ENCODE measurements at places on chromosomes 11 and 22.

- no peak for DNase-seq
Observed at GRCh38 chr22:26536056-26536761, 23.9 kb upstream of the TFIP11 start.

GRCh38 chr22:40056559-40056958 lies 61.8 kb downstream of the FAM83F start:
- DNase-seq, result no peak

DNA sequence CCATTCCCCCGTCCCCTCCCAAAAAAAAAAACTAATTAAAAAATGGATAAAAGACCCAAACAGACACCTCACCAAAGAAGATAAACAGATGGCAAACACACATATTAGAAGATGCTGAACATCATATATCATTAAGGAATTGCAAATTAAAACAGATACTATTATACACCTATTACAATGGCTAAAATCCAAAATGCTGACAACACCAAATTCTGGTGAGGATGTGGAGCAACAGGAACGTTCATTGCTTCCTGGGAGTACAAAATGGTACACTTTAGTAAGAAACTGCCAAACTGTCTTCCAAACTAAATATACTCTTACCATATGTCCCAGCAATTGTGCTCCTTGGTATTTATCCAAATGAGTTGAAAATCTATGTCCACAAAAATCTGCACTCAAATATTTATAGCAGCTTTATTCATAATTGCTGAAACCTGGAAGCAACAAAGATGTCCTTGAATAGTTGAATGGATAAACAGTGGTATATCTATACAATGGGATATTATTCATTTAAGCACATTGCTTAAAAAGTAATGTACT lies 19.9 kb downstream of the NAGA start:
- no peak for DNase-seq

GRCh38 chr22:17245341-17245740 lies 26.1 kb upstream of the ADA2 start:
- DNase-seq, result no peak

DNA sequence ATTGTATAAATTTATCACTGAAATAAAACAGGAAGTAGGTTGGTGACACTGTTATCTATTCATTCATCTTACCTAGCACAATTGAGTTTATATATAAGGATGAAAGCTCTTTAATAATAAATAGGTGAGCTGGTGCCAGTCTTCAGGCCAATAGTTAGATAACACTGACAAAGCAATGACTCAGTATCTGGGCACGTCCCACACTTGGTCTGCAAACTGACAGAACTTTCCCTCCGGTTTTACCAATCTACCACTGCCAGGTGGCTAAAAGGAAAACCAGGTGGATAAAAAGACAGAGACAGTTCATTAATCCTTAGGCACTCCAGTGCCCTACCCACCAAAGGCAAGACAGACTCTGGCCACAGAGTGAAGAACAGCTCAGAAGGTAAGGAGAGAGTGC lies 17.6 kb downstream of the DDB1 start:
- no peak for DNase-seq

- DNase-seq, result no peak
Observed at GRCh38 chr11:76327756-76328388, 53.1 kb downstream of the THAP12 start.

DNA sequence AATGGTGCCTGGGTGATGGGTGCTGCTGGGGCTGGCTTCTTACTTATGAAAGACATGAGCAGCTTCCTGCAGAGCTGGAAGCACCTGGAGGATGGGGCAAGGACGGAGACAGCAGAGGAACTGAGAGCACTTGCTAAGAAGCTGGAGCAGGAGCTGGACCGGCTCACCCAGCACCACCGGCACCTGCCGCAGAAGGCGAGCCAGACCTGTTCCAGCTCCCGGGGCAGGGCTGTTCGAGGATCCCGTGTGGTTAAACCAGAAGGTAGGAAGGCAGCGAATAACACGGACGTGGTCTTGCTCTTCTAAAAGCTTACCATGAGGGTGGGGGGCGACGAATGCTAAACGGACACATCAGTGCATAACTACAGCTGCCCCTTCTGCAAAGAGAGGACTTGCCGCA lies 9.3 kb downstream of the APOL5 start:
- DNase-seq, result no peak

DNA sequence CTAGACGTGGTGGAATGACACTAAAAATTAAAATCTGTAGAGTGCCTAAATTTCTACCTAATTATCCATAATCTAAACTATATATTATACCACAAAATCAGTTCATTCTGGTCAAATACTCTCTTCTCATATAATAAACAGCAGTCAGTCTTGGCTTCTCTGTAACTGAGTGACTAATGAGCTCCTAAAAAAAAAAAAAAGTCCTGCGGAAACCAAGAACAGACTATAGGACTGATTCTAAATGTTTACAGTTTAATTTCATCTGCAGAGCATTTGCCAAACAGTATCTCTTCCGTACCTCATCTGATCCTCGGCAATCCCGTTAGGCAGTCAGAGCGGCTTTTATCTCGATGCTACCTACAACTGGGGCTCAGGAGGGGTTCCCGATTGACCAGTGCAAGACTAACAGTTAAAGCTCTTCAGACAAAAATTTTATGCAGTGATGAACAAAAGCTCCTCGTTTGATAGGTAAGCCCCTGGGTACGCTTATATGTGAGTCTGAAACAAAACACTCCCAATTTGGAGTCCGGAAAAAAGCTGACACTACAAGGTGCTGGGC lies 686 bp downstream of the KIF18A start:
- no peak for DNase-seq

DNA sequence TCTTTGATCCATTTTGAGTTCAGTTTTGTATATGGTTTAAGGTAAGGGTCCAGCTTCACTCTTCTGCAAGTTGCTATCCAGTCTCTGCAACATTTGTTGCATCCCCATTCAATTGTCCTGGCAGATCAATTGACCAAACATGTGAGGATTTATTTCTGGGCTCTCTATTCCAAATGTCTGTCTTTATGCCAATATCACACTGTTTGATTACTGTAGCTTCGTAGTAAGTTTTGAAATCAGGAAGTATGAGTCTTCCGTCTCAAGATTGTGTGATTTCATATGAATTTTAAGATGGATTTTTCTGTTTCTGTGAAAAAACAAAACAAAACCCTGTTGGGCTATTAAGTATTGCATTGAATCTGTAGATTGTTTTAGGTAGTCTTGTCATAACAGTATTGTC lies 17.0 kb downstream of the APLP2 start:
- no peak for DNase-seq

- DNase-seq, result no peak
Observed at GRCh38 chr11:78336877-78337553, 80.6 kb downstream of the GAB2 start.

GRCh38 chr22:21917959-21918261 lies 34.7 kb downstream of the PPM1F start:
- no peak for DNase-seq

DNA sequence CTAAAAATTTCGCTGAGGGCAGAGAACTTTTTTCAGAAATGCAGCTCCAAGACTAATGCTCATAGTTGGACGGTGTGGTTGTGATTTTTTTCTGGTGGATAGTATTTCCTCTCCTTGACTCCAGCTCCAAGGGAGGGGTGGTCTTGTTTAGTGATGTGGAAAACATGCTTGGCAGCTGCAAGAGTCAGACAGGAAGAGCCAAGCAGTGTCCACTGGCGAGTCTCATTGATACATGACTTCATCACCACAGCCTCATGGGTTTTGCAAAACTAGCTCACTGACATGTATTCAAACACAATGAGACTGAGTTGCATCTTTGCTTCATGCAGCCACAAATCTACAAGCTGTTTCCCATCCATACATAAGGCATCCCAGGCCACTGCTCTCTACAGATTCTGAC lies 7.3 kb upstream of the KCNJ1 start:
- DNase-seq, result no peak

DNA sequence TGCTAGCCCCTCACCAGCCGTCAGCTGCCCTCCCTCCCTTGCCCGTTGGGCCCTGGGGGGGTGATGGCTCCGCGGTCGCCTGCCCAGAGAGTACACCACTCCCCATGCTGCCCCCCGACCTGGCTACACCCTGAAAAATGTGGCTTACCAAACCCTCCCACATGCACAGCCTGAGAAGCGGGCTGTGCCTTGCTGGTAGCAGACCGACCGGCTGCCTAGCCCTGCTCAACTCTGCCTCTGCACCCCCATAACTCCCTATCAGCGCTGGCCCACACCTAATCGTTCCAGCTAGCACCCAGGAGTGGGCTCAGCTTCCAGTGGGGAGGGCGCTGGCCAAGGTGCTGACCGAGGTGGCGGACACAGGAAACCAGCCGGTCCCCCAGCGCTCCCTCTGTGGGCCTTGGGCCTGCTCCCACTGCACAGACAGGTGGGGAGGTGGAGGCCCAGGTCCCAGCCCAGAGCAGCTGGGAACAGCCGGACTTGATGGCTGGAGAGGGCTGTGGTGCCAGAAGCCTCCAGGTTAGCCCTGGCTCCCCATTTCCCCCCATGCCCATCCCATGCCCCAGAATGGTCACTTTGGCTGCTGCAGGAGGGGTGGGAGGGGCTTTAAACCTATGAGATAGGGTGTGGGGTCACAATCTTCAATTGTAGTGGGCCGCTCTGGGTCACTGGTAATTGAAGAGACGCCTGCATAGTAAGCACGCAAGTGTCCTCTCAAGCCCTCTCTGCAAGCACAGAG lies 32.1 kb upstream of the PRODH start:
- DNase-seq, result no peak

- DNase-seq, result no peak
Observed at GRCh38 chr11:72788241-72788640, 5.6 kb downstream of the STARD10 start.

DNA sequence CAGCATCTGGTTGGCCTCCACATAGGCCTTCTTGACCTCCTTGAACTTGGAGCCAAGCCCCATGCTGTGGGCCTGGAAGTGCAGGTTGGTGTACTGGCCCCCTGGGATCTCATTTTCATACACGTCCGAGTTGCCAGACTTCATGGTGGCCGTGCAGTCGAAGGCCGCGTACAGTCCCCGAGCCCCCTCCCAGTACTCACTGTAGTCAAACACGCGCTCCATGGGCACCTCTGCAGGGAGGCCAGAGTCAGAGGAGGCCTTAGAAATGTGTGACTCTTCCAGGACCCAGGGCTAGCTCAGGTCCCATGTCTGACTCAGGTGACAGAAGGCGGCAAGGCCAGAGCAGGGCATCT lies 6.7 kb upstream of the LRFN4 start:
- no peak for DNase-seq

GRCh38 chr11:124865902-124866851 lies 945 bp downstream of the ROBO3 start:
- DNase-seq, result no peak

DNA sequence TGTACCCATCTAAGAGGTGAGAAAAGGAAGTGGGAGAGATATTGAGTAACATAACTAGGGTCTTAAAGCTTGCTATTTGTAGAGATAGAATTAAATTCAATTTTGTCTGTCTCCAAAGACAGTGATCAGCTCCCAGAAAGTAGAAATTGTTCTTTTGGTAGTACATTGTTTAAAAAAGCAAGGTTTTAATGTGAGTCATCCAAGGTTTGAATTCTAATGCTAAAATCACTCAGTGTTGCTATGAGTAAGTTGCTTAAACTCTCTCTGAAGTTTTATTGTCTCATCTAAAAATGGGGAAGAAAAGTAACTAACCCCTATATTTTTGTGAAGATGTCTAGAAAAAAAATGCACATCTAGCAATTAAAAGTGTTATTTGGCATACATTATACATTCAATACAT lies 1004.5 kb upstream of the CCDC90B start:
- DNase-seq, result no peak

- DNase-seq, result no peak
Observed at GRCh38 chr22:37343863-37344734, 61.8 kb downstream of the CYTH4 start.

DNA sequence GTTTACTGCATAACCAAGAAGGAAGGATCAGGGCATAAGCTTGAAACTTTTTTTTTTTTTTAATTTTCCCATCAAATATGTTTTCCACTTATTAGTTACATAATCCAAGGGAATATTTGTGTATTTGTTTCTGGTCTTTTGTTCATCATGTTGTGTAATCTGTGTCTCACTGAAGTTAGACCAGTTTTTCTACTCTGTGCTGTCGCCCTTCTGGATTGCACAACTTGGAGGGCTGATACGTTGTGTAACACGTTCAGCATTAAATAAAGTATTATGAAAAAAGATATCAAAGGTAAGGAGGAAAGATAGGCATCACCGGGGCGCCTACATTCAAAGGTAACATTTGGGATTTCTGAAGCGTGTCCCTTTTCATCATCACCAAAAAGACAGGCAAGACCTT lies 3.3 kb upstream of the E2F8 start:
- DNase-seq, result no peak

- no peak for DNase-seq
Observed at GRCh38 chr22:35556666-35557065, 16.0 kb downstream of the RASD2 start.

DNA sequence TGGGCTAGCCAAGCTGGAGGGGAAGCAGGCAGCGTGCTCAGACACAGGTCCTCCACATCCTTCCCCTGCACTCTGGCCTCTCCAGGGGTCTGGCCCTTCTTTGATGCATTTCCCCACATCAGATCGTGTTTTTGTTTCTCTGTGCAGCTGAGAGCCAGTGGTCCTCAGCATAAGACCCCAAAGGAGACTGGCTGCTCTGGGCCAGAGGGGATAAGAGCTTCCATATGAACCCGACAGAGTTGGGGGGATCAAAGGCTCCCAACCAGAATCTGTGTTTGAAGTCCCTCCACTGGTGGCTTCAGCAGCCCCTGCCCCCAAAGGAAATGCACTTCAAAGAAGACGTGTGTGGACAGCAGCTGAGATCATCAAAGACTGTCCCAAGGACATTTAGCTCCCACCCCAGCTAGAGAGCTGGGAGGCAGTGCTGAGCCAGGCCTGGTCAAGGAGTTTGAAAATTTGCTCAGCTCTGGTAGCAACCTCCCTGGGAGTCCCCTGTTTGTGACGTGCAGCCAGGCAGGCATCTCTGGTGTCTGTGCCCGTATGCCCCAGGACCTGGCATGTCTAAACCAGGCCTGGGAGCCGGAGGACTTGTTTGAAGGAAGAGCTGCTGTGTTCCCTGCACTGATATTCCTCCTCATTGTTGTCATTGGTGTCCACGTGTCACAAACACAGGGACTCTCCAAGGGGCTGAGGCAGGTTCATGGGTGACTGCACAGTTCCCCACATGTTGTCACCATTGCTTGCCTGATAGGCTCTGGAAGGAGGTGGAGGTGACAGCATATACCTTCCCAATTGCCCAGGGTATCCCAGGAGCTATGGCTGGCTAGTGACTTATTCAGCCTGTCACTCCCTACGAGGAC lies 99.0 kb downstream of the AMOTL1 start:
- no peak for DNase-seq

- DNase-seq, result no peak
Observed at GRCh38 chr11:94946812-94947211, 26.5 kb downstream of the CWC15 start.

- no peak for DNase-seq
Observed at GRCh38 chr11:63560506-63561180, 2.5 kb downstream of the PLAAT2 start.
